ENCODE measurements at places on chromosomes 2 and 18. TPM values are rescaled to one million over a fixed set of nuclear protein-coding genes. Genes with fewer than 3 reads are reported as not detected.

DNA sequence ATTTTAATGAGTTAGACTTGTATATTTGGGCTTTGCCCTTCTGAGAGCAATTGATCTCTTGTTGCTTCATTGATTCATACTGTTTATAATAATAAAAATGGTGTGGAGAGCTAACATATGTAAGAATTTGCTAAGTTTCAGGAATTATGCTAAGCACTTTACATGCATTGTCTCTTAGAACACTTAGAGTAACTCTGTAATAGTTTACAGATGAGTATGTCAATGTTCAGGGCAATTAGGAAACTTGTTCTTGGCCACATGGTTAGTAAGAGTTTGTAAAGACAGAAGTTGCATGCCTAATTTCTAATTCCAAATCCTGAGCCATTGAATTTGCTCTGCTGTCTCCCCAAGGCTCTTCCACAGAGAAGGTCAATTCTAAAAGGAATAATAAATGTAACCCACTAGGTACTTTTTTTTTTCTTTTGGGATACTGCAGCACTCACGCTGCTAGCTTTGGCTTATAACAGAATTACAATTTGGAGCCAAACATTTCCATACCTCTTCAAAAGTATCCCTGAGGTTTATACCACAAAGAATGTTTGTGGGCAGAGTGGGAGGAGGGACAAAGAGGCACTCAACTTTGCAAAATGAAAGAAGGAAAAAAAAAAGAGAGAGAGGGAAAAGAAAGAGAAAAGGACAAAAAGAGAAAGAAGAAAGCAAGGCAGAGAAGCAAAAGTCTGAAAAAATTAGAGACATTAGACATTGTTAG, 232.4 kb downstream of the CALCRL start:
- DNase-seq = no peak

DNA sequence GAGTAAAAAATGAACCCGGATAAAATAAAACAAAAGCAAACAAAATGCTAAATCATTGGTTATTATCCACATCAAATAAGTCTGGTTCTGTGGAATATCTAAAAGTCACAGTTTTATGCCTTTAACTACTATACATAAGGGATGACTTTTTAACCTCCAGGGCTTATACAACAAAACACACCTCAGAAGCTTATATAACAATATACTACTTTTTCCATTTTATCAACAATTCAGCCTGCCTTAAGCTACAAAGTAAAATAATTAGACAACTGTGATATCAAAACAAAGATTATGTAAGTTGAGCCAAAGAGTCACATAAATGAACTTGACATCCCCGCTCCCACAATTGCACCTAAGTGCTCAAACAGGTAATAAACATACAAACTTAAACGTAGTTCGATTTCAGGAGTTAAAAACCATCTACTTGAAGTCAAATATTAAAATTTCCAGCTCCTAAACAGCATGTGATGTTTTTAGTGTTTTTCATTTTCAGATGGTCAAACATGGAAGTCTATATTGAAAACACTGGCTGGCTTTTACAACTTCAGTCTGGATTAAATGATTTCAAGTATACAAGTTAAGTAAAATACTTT, 54.7 kb downstream of the ATIC start:
- no peak for DNase-seq

- DNase-seq = no peak
Measured at GRCh38 chr18:45464619-45465018, 150.7 kb upstream of the SLC14A2 start.

- DNase-seq = no peak
Measured at GRCh38 chr2:37877457-37878315, 47.4 kb upstream of the RMDN2 start.

- no peak for DNase-seq
Measured at GRCh38 chr2:106085181-106085940, 108.7 kb downstream of the UXS1 start.

- DNase-seq = no peak
Measured at GRCh38 chr2:195608768-195609454, 48.1 kb upstream of the SLC39A10 start.

DNA sequence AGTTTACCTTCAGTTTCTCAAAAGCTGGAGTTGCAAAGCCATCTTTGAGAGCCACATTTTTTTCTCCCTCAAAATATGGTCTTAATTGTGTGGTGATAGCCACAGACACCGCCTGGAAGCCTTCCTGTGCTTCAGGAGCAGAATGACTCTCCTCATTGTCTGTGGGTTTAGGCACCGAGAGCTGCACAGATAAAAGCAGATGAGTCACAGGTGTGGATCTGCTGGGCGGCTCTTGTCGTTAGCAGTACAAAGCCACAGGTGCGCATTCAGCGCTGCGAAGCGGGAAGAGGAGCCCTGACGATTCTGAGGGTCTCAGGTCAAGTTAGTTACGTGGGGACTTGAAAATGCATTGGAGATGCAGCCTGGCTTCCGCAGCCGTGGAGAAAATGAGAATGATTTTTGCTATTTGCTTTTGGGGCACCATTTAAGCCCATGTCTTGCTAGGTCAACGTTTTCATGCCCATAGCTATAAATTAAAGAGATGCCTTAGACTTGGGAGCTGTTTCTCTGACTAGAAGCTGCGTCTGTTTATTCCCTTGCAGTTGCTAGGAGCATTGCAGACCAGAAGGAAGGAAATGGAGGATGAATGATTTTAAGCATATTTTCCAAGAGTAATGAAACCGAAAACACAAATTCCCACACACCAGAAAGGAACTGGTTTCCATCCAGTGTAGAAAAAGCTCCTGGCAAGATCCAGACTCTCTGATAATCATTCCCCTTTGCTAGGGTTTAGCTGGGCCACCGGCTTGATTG, 51.5 kb downstream of the KLHL29 start:
- no peak for DNase-seq

- DNase-seq = no peak
Measured at GRCh38 chr2:174121175-174121574, 127.2 kb downstream of the OLA1 start.

DNA sequence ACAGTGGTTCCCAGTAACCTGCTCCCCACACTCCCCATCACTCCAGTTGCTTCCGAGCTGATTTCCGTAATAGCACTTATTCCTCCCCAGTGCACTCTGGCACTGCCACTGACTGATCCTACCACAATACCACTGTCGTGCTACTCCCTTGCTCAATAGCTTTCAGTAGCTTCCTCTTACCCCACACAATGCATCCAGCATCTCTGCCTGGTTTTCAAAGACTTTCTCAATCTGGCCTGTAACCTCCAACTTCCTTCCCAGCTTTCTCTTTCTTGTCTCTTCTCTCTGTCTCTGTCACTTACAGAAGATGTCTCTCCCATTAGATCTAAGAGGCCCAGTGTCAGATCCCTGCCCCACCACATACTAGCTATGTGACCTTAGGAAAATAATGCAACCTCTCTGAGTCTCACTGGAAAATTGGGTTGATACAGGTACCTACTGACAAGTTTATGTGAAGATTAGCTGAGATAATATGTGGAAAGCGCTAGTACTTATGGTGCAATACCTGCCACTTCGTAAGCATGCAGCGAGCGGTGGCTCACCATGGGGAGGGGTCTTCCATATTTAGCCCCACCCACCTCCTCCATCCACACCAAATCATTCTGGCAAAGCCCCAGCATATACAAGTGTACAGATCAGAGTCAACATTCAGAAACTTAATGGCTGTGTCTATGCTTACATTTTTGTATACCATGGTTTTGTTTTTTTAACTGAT, 36.7 kb downstream of the SFXN5 start:
- DNase-seq = no peak

DNA sequence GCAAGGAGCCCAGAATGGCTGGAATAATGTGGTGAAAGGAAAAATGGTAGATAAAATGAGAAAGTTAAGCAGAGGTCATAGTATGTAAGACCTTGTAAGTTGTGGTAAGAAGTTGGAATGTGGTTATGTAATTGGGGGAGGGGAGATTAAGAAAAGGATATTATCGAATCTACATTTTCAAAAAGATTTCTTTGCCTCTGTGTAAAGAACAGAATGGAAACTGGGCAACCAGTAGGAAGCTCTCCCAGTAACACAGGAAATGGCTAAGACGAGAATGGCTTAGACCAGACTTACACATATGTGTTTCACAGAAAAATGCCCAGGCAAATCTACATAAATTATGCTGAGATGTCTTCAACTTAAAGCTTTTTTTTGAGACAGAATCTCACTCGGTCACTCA, 13.2 kb downstream of the MEMO1 start:
- no peak for DNase-seq

DNA sequence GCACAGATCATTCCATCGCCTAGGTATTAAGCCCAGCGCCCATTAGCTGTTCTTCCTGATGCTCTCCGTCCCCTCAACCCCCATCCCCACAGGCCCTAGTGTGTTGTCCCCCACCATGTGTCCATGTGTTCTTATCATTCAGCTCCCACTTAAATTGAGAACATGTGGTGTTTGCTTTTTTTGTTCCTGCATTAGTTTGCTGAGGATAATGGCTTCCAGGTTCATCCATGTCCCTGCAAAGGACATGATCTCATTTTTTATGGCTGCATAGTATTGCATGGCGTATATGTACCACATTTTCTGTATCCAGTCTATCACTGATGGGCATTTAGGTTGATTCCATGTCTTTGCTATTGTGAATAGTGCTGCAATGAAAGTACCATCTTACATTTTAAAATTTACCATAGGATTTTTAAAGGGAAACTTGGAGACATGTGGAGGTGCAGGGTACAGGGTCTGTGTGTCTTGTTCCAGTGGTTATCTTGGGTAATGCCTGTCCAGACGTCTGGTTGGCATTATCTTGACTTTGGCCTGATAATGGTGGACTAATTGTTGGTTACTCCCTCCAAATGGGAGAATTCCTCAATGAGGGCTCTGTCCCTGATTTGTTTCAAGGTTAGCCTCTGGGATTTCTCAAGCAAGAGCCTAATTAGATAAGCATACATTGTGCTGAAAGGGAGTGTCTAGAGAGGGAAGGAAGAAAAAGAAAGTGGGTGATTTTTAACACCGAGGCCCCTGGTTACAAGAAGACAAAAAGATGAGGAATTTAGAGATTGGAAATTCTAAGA, 21.6 kb downstream of the KLHL23 start:
- DNase-seq = no peak

DSG2 gene
- total RNA-seq = 28.7 TPM

ACTG2 gene
- total RNA-seq = 14.6 TPM

SH2D6 gene
- total RNA-seq = not detected

BOLL gene
- total RNA-seq = not detected

Data from suprapubic skin (tissue), 4 donors.